ENCODE measurements at places on chromosomes 5 and 9.

DNA sequence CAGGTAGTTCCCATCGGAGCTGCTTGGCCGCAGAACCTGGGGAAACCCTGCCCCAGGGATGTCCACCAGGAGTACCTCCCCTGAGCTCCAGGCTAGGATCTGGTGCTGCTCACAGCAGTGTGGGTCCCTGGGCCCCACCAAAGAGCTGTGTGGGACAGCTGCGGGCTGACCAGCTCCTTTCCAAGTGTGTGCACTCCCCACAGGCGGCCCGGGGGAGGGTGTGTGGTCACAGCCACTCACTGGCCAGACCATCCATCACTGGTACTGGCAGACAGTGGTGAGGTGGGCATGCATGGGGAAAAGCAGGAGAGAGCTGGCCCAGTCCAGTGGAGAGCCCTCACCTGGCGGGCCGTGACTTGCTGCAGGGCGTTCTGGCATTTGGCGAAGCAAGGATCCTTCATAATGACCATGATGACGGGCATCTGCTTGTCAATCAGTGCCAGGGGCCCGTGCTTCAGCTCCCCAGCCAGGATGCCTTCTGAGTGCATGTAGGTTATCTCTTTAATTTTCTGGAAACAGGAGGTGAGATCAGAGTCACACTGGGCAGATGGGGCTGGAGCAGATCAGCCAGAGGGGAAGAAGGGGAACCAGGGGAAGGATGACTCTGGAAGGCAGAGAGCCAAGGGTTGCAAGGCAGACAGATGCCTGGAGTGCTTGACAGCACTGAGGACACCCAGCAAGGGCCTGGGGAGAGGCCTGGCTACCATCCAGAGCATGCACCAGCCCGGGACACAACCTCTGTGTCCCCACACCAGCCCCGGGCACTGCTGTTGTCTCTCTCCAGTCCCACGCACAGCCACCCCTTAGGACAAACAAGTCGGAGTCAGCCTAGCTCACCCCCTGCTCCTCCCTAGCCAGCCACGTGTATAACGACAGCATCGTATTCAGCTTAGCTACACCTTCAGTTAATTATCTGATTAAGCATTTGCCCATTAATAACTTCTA, 12.8 kb upstream of the MAPK9 start:
- no peak for DNase-seq

- DNase-seq, result no peak
Measured at GRCh38 chr5:19240170-19240569, 747.8 kb downstream of the CDH18 start.

- no peak for DNase-seq
Measured at GRCh38 chr9:16928179-16928945, 57.9 kb upstream of the BNC2 start.

- no peak for DNase-seq
Measured at GRCh38 chr5:96765043-96765442, 42.7 kb downstream of the ERAP1 start.

DNA sequence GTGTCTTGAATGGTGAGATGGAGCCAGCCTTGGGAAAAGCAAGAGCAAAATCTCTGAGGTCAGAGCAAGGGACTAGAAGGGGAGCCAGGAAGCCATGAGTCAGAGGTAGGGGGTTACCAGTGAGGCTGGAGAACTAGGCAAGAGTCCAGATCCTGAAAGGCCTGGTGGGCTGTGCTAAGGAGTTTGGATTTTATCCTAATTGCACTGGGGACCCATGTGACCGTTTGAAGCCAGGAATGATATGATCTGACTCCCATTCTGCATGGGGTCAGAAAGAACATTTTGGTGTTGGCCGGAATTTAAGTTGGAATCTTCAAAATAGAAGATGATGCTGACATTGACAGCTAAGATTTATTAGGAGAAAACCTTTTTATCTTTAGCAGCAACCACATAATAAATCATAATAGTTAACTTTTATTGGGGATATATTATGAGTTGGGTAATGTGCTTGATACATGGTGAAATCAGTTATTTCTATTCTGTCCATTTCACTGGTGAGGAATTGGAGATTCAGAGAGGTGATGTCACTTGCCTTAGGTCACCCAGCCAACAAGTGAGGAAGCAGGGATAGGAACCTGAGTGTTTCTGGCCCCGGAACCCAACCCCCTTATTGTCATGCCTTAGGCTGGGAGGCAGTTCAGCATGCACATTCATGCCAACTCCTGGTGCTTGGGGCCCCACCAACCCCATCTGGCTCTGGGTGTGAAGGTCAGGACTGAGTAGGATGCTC, 61.5 kb upstream of the RARS1 start:
- DNase-seq, result no peak

- no peak for DNase-seq
Measured at GRCh38 chr5:43855452-43855851, 252.5 kb downstream of the NNT start.

- peak; percentile 71 for DNase-seq
Measured at GRCh38 chr5:88675708-88676636, 207.0 kb downstream of the MEF2C start.

- no peak for DNase-seq
Measured at GRCh38 chr5:133469846-133470245, 142.5 kb downstream of the FSTL4 start.

- DNase-seq, result no peak
Measured at GRCh38 chr9:95273369-95274022, 44.0 kb downstream of the FANCC start.

All from germinal center (tissue), 1 donor.